Sciatic nerve (tissue), 2 donors: ENCODE measurements at places on chromosomes 12 and 14.
A peak's percentile ranks its signal among the peaks of the same experiment; 100 is the strongest.

GRCh38 chr12:57126061-57126460 is 2.2 kb upstream of the LRP1 start:
- no peak for DNase-seq

- no peak for DNase-seq
These were observed 21.2 kb downstream of the PEX5 start for GRCh38 chr12:7210642-7211151.

DNA sequence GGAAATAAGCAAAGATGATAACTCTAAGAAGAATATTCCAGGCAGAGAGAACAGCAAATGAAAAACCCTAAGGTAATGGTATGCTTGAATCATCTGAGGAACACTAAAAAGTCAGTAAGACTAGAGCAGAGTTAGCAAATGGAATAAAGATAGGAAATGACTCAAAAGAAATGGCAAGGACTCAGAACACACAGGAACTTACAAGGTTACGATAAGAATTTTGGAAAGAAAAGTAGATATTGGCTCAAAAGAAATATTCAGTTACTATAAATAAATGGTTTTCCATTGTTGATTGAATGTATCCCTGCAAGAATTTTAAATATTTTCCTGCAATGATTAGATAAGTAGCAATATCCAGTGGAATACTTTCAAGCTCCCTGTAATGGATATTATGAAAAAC is 705.8 kb downstream of the C12orf50 start:
- DNase-seq, result no peak

- no peak for DNase-seq
These were observed 59.6 kb upstream of the LRTM2 start for GRCh38 chr12:1760566-1761382.

DNA sequence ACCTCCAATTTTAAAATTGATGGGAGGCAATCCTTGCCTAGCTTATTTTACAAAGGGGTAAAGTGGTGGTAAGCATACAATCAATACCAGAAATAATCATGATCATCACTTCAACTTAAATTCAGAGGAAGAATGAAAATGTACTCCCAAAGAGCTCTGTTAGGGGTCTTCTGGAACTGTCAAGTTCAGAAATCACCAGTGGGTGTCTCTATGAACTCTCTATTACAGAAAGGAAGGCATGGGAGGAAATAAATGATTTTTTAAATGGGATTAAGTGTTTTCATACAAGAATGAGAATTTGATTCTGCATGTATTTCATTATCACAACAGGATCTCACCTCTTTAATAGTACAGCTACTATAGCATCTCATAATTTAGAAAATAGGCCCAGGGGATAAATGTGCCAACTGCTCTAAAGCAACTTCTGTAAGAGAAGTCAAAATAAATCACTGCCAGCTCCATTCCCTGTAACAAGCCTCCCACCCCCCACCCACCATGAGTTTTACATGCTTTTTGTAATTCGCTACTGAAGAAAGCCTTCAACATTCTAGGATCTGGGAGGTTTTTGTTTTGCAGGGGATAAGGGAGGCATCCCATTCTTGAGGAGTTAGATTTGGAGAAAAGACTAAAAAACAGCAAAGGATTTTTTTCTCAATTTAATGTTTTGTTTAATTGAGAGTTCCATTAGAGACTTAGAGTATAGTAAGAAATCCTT is 9.7 kb downstream of the DCP1B start:
- DNase-seq, result no peak

DNA sequence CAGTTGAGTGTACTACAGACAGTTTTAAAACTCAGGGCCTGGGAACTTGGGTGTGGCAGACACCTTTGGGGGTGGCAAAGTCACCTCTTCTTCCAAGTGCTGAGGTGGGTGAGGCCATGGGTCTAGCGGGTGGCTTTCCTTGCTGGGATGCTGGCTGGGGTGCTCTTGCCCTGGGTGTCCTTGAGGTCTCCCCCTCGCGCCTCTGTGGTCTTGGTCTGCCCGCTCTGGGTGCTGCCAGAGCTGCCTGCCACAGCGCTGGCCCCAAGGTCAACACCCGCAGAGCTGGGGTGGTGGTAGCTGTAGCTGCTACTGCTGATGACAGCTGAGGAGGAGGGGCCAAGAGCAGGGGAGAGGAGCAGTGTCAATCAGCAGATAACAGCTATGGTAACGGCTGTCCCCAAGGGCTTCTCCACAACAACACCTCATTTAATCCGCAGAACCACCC is 6.8 kb downstream of the KRT74 start:
- no peak for DNase-seq

GRCh38 chr12:77785211-77785610 is 45.5 kb upstream of the NAV3 start:
- DNase-seq, result no peak

DNA sequence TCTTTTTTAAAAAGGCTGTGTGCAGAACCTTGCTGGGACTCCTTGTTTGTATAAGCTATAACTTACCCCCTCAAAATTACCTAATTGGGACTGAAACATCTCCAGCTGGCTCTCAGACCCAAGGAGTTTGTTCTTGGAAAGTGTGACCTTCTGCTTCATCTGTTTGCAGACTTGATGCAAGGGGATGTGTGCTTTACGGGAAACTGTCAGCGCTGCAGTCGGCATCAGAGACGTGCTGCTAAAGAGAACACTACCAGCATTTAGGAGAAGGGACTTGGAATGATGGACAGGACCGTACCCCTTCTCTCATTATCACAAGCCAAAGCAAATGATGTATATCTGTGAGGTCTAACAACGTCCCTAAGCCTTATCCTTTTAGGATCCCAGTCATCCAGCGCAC is 174.2 kb upstream of the PARP11 start:
- DNase-seq, result no peak

GRCh38 chr14:34324363-34324795 is 137.7 kb downstream of the SPTSSA start:
- no peak for DNase-seq

- DNase-seq, result no peak
These were observed 68.2 kb upstream of the OVCH1 start for GRCh38 chr12:29565727-29566126.

GRCh38 chr12:93387780-93388179 is 10.1 kb downstream of the NUDT4 start:
- DNase-seq, result no peak

GRCh38 chr12:115232455-115233156 is 548.6 kb upstream of the TBX3 start:
- DNase-seq, result no peak

GRCh38 chr14:101216366-101217079 is 313.0 kb upstream of the RTL1 start:
- DNase-seq, result peak; percentile 8

GRCh38 chr12:15227004-15227679 is 5.9 kb upstream of the RERG start:
- DNase-seq, result peak; percentile 69

- DNase-seq, result no peak
These were observed 136.5 kb upstream of the VRK1 start for GRCh38 chr14:96660667-96661066.
